ENCODE measurements at places on chromosomes 2 and 18.

DNA sequence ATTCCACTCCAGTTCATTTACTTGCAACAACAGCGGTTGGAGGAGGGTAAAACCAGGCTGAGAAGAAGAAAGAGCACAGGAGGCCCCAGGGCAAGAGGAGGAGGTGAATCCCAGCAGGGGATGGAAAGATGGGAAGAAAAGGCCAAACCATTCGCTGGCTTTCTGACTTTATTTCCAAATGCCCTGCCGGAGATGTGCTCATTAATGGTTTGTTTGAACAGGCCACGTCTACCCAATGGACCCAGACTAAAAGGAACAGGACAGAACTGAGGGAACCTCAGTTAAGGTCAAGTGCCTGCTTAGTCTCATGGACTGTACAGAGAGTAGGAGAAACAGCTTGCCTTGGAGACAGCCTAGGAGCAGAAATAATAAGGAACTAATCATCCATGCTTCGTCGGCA lies 121.6 kb upstream of the NDUFV2 start:
- DNase-seq = no peak

- DNase-seq = no peak
These were observed 19.8 kb downstream of the FER1L5 start for GRCh38 chr2:96662360-96662759.

DNA sequence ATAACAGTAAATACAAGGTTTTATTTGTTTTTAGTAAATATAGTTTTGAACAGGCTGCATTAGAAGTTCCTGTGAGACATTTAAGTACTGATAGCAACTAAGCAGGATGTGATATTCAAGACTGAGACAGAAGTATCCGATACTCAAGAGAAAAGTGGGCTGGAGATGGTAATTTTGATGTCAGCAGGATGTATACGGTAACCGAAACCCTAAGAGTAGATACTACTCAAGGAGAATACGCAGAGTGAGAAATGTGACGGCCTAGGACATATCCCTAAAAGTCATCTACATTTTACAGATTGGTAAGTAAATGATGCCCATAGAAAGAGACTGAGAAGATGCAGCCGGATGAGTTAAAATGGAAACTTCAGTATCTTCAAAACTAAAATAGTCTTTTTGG lies 115.4 kb downstream of the GORASP2 start:
- no peak for DNase-seq

GRCh38 chr2:116499389-116499788 lies 1315.1 kb upstream of the DDX18 start:
- no peak for DNase-seq

GRCh38 chr2:106129592-106129991 lies 64.5 kb downstream of the UXS1 start:
- DNase-seq = no peak

DNA sequence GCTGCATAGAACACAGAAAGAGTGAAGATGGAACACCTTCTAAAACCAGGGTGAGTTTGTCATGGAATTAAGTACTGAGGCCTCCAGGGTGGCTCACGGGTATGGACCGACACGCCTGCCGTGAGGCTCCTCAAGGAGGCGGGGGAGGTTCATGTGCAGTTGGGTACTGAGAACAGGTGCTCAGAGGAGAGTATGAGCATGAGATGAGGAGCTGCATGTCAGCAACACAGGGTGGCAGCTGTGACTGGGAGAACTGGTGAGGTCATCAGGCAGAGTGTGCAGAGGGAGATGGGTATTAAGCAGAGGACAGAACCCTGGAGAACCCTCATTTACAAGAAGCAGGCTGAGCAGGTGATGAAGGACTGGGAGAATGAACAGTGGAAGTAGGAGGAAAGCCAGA lies 63.2 kb upstream of the KLHL29 start:
- no peak for DNase-seq
